ENCODE measurements at places on chromosomes 1 and 21.
A peak's percentile ranks its signal among the peaks of the same experiment; 100 is the strongest.

DNA sequence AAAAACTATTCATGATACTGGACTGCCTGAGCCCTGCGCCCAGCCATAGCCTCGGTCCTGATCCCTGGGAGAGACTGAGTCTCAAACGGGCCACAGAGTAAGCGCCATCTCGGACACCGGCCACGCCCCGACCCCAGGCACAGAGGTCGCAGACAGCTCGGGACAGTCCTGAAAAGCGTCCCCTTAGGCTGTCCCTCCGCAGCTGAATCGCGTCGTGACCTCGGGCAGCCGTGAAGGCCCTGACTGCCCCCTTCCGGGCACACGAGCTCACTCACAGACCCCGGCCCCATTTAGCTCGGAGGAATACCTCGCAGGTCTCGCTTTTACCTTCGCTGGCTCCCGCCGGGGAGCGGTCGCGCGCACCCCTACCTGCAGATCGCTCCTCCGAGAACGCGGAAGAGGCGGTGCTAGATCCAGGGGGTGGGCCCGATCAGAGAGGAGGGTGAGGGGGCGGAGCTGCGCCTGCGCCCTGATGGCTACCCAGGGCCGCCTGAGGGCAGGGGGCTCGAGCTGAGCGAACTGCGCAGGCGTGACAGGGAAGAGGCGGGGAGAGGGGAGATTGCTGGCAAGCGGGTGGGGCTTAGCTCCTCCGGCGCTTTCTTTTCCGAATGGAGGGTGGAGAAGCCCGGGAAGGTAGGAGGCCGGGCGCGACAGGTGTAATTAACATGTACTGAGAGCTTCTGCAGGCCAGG lies at the start of gene MKNK1:
Gene MKNK1 (minus strand): TSS at position 411 of the 692 bp plus-strand sequence. CDS start 20,941 bp downstream, outside the sequence.
- peak within 1 kb of the TSS; percentile 85 for H3K27ac ChIP-seq
- DNase-seq: peak; percentile 99
- H3K4me1 ChIP-seq: no peaks in the 10 kb centered on the region
- peaks cover 14% of the 10 kb centered on the region for H3K36me3 ChIP-seq
- H3K27me3 ChIP-seq: no peaks in the 10 kb centered on the region

DNA sequence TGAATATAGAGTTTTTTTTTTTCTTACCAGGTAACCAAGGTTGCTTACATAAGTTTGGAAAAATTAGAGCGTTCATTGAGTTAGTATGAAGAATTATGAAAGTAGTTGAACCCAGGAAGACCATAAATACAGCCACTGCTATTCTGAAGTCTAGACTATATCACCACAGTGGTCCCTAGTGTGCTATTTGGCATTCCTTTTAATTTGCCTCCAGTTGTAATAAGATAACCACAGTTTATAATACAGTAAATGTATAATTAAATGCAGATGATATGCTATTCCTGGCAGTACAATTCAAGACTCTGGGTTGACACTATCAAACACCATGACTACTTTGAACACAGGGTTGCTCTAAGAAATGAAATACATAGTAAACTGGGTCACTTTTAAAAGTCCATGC lies 270.5 kb downstream of the BRINP2 start:
- no peak for DNase-seq
- no peak overlapping the region for H3K27ac ChIP-seq
- H3K27me3 ChIP-seq: no peaks in the 10 kb centered on the region

GRCh38 chr1:11379851-11380250 lies 99.1 kb upstream of the DISP3 start:
- H3K27me3 ChIP-seq: peaks cover 16% of the 10 kb centered on the region
- no peaks in the 10 kb centered on the region for H3K36me3 ChIP-seq
- DNase-seq: no peak
- H3K4me3 ChIP-seq: no peak overlapping the region
- no peak overlapping the region for H3K27ac ChIP-seq

- no peak for DNase-seq
- no peaks in the 10 kb centered on the region for H3K36me3 ChIP-seq
- H3K27me3 ChIP-seq: no peaks in the 10 kb centered on the region
- H3K27ac ChIP-seq: peak overlapping the region; percentile 79
- peaks cover 27% of the 10 kb centered on the region for H3K4me1 ChIP-seq
Observed at GRCh38 chr1:231240531-231240882, 505 bp upstream of the GNPAT start.

GRCh38 chr21:36692835-36693488 lies 6.0 kb upstream of the SIM2 start:
- no peak overlapping the region for H3K4me3 ChIP-seq
- H3K27me3 ChIP-seq: peaks cover 96% of the 10 kb centered on the region
- H3K36me3 ChIP-seq: no peaks in the 10 kb centered on the region
- H3K4me1 ChIP-seq: peaks cover 33% of the 10 kb centered on the region
- DNase-seq: no peak
- H3K27ac ChIP-seq: no peak overlapping the region

DNA sequence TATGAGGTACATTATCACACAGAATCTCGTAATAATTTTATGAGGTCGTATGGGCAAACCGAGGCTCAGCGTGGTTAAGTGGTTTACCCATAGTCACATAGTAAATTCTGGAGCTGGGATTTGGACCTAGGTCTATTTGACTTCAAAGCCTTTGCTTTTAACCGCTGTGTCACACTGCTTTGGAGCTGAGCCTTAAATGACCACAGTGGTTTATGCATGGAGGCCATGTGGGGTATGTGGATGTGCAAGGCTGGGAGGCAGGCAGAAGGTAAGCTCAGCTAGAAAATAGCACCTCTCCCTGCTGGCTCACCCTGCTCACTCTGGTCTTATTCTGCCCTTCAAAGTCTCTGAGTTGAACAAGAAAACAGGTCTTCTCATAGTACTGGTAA lies 269.5 kb downstream of the TRABD2B start:
- peaks cover 42% of the 10 kb centered on the region for H3K27me3 ChIP-seq
- DNase-seq: no peak
- H3K27ac ChIP-seq: no peak overlapping the region
- peaks cover 14% of the 10 kb centered on the region for H3K4me1 ChIP-seq
- H3K36me3 ChIP-seq: no peaks in the 10 kb centered on the region

GRCh38 chr1:218332416-218332815 lies 12.7 kb upstream of the TGFB2 start:
- H3K36me3 ChIP-seq: no peaks in the 10 kb centered on the region
- no peaks in the 10 kb centered on the region for H3K4me1 ChIP-seq
- no peak overlapping the region for H3K27ac ChIP-seq
- DNase-seq: no peak
- no peak overlapping the region for H3K4me3 ChIP-seq
- H3K27me3 ChIP-seq: no peaks in the 10 kb centered on the region

GRCh38 chr21:31443736-31444521 lies 99.9 kb upstream of the TIAM1 start:
- no peak overlapping the region for H3K4me3 ChIP-seq
- H3K27ac ChIP-seq: no peak overlapping the region
- DNase-seq: no peak

GRCh38 chr1:227068883-227069282 lies 128.8 kb downstream of the COQ8A start:
- H3K27me3 ChIP-seq: no peaks in the 10 kb centered on the region
- no peak overlapping the region for H3K4me3 ChIP-seq
- H3K36me3 ChIP-seq: no peaks in the 10 kb centered on the region
- H3K27ac ChIP-seq: no peak overlapping the region
- H3K4me1 ChIP-seq: peaks cover 25% of the 10 kb centered on the region

- DNase-seq: no peak
- H3K36me3 ChIP-seq: no peaks in the 10 kb centered on the region
- H3K27ac ChIP-seq: no peak overlapping the region
- H3K4me1 ChIP-seq: no peaks in the 10 kb centered on the region
- H3K27me3 ChIP-seq: no peaks in the 10 kb centered on the region
- H3K4me3 ChIP-seq: no peak overlapping the region
Observed at GRCh38 chr1:234276151-234276788, 97.0 kb upstream of the COA6 start.

DNA sequence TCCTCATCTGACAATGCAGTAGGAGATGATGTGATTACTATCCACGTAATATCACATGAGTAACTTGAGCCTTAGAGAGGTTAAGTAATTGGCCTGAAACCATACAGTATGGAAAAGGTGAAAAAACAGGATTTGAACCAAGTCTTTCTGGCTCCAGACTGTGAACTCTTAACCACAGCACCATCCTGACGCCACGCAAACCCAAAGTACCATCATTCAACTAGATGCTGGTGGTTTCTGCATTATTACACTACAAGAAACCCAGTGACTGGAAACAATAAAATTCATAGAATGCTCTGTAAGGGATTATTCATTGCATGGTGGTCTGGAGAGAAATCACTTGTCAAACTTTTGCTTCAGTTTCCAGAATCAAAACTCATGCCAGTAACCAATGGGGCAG lies 90.7 kb downstream of the MAB21L3 start:
- H3K4me3 ChIP-seq: no peak overlapping the region
- H3K36me3 ChIP-seq: no peaks in the 10 kb centered on the region
- H3K27ac ChIP-seq: no peak overlapping the region
- H3K4me1 ChIP-seq: no peaks in the 10 kb centered on the region
- no peak for DNase-seq

- peaks cover 10% of the 10 kb centered on the region for H3K27me3 ChIP-seq
- H3K27ac ChIP-seq: no peak overlapping the region
- no peak for DNase-seq
- no peaks in the 10 kb centered on the region for H3K4me1 ChIP-seq
- H3K4me3 ChIP-seq: no peak overlapping the region
- no peaks in the 10 kb centered on the region for H3K36me3 ChIP-seq
Observed at GRCh38 chr1:29444782-29445729, 208.7 kb downstream of the PTPRU start.

DNA sequence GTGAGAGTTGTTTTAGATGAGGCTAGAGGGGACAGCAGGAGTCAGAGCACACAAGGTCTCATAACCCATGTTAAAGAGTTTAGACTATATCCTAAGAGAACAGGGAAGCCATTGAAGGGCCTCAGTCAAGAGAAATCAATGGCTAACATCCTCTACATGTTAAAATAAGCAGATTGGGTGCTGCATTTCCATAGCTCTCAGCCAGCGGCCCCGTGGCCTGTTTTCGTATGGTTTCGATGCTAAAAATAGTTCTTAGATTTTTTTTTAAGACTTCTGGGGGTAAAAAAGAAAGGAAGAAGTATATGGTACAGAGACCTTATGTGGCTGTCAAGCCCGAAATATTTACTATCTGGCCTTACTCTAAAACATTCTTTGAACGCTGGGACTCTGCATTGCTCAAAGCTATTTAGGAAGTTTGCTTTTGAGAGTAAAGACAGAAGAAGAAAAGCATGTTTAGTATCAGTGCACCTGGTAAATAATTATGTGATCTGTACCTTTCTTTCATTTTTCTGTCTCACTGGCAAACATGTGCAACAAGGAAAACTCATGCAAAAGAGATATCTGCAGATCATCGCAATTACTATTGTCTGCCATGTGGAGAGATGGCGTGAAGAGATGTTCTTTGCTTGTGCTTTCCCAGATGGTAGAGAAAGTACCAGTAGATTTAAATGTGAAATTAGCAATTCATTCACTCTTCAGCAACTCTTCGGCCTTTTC lies 8.4 kb downstream of the PDIK1L start:
- peaks cover 24% of the 10 kb centered on the region for H3K4me1 ChIP-seq
- H3K27ac ChIP-seq: no peak overlapping the region
- peaks cover 8% of the 10 kb centered on the region for H3K36me3 ChIP-seq
- H3K4me3 ChIP-seq: no peak overlapping the region
- DNase-seq: no peak
- no peaks in the 10 kb centered on the region for H3K27me3 ChIP-seq

DNA sequence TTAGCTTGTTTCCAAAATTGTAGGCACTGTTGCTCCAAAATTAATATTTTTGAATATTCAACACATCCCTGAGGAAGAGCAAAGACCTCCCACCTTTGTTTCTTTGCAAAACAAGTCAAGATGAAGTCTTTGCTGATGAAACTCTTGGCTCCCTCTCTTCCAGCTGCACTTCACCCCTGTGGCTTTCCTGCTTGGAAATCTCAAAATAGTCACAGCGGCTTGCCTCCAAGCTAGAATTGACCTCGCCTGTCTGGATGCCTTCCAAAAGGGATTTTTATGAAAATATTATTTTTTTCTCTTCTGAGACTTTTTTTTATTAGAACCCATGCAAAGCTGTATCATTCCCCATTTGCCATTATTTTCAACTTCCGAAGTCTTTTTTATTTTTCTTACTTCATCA lies 71.1 kb upstream of the MROH9 start:
- no peak for DNase-seq
- no peak overlapping the region for H3K4me3 ChIP-seq
- H3K36me3 ChIP-seq: no peaks in the 10 kb centered on the region

- no peak overlapping the region for H3K27ac ChIP-seq
- H3K27me3 ChIP-seq: peaks cover 35% of the 10 kb centered on the region
- no peak overlapping the region for H3K4me3 ChIP-seq
- no peaks in the 10 kb centered on the region for H3K4me1 ChIP-seq
- no peak for DNase-seq
Observed at GRCh38 chr1:5765483-5765882, 226.7 kb downstream of the NPHP4 start.

DNA sequence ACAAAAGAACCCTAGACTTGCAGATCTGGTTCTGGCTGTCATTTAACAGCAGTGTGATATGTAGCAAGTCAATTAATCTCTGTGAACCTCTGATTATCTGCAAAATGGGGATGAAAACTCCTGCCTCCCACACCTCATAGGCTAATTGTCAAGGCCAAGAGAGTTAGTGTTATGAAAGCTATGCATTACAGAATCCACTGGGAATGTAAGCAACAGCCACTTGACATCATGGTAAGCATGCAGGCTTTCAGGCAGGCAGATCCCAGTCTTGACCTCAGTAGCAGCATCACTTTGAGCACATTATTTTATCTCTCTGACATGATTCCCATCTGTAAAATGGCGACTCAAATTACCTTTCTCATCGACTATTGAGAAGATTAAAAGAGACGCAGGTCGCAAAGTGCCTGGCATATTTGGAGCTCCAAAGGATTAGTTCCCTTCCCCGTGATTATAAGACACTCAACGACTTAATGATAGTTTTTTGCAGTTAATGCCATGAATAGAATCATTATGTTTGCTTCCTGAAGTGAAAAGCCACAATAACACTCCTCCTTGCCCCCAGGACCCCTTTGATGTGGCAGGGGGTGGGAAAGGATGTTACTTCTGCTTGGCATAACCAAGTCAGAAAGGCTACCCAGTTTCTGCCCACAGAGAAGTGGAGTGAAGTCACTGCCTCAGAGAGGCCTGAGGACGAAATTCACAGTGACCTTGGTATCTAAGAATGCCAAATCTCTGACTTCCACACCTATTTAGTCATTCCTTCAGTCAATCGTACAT lies 273.0 kb upstream of the NFIA start:
- H3K36me3 ChIP-seq: no peaks in the 10 kb centered on the region
- no peak for DNase-seq
- no peak overlapping the region for H3K4me3 ChIP-seq
- H3K27me3 ChIP-seq: no peaks in the 10 kb centered on the region
- peaks cover 33% of the 10 kb centered on the region for H3K4me1 ChIP-seq

GRCh38 chr1:179910934-179911333 lies 28.8 kb downstream of the TOR1AIP1 start:
- DNase-seq: no peak
- H3K27ac ChIP-seq: no peak overlapping the region
- H3K36me3 ChIP-seq: peaks cover 40% of the 10 kb centered on the region
- H3K4me1 ChIP-seq: no peaks in the 10 kb centered on the region

DNA sequence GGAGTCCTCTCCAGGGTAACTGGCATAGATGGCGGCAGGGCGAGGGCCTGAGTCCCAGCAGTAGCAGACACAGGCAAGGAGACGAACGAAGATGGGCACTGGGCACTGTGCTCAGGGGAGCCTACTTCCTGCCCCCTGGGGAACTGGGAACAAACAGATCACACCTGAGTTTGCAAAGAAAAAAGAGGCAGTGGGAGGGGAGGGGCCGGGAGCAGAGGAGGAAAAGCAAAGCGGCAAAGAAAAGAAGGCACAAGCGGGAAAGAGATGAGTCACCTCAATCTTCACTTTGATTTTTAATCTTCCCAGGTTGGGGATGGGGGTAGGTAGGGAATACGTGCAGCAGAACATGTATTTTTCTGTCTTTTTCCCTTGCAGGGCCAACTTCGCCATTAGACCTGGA lies 44.0 kb downstream of the ZSCAN20 start:
- no peaks in the 10 kb centered on the region for H3K36me3 ChIP-seq
- no peak overlapping the region for H3K4me3 ChIP-seq
- H3K27me3 ChIP-seq: no peaks in the 10 kb centered on the region
- no peak overlapping the region for H3K27ac ChIP-seq
